ENCODE measurements at places on chromosomes 1 and 21. TPM values are rescaled to one million over a fixed set of nuclear protein-coding genes. Genes with fewer than 3 reads are reported as not detected.

The PRELP gene
- total RNA-seq = 54.5 TPM

The C1orf87 gene
- total RNA-seq = not detected

The MAST2 gene
- 52.1 TPM for total RNA-seq

The HCRTR1 gene
- not detected for total RNA-seq

The SPATC1L gene
- 12.5 TPM for total RNA-seq

DNA sequence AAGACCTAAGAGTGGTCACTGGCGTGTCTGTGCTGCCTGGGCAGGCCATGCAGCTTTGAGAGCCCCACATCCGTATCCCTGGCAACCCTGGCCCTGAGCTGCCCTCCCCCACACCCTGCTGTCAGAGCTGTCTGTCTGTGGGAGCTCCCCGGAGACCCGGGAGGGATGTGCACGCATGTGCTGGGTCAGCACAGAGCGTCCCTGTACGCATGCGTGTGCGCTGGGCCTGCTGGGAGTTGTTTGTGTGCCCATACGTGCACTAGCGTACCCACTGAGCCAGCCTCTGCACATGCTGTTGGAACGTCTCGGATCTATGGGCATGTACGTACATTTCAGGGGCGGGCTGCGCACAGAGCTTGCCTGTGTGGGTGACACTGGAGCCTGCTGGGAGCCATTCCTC lies 89.3 kb downstream of the EPHB2 start:
- no peak for DNase-seq

DNA sequence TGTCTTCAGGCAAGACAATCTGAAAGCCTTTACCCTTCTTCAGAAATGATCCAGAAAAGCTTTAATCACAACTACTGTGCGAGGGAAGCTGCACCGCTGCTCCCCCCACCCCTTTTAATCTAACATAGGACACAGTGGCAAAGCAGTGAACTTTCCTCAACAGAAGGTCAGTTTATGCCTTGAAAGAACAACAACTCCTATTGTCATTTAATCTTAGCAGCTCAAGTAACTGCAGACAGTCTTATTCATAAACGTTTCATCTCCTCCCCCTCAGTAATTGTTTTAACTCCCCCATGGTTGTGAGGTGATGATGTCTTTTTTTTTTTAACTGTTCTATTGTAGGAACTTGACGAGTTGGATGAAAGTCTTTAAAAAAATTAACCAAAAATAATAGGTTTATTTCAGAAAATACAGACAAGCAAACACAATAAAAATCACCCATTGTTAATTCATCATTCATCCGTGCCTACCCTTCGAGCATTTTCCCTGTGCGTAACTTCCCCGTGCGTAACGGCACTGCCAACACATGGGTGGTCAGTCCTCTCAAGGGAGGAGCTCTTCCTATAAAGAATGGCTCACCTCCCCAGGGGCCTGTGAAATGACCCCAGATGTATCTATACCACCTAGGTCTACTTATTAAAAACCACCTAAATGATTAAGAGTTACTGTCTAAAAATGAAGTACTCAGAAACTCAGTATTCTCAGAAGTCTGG lies 3.3 kb upstream of the ADAR start:
- DNase-seq = no peak

DNA sequence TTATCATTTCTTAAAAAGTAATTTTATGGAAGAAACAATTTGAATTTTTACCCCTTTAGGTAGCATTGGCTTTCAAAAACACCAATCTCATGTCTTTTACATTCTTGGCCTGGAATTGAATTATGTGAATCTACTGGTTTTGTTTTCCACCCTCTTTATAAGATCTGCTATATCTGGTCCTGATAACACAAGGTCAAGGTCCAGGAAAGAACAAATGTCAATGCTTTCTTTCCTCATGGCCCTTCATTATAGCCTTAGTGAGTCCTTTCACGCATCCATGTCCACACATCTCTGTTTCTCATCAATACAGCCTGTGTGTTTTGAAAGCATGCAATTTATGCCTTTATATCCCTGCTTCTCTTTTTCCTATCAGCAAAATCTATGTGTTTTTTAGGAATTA lies 24.0 kb upstream of the DR1 start:
- DNase-seq = no peak

- peak; percentile 69 for DNase-seq
Observed at GRCh38 chr1:98661544-98662355, at the start of gene SNX7. Gene SNX7 (plus strand): TSS chr1:98661721. CDS start chr1:98661732, 11 bp downstream.

DNA sequence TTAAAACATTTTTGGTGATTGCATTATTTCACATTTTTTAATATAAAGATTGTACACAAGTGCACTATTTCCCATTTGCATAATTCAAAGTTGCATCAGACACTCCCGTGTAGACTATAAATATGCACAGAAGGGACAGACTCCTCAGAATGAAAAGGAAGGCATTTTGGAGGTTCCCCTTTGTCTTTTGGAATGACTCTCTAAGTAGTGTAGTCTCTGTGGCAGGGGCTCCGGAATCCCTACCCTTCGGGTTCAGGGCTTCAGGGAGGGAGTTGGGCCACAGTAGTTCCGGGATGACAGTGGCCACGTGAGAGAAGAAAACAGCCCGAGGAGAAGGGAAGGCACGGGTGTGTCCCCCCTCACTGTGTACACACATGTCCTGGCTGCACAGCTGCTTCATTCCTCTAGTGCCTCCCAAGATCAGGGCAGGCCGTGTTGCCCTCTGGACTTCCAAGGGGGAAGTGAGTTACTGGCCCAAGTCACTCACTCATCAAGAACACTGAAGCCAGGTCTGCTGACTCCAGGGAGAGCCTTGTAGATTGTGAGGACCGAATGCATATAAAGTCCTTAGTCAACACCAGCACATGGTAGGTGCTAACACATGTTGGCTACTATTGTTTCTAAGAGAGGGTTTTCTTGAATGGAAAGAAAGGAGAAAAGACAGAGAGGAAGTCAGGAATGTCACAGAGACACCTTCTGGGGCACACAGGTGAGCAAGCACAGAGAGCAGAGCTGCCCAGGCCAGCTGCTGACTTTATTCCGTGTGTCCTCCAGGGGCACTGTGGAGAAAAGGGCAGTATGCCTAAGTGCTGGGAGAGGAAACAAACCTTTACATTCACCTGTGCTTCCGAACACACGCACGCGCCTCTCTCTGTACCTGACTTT lies 39.8 kb downstream of the LHX4 start:
- peak; percentile 61 for DNase-seq

DNA sequence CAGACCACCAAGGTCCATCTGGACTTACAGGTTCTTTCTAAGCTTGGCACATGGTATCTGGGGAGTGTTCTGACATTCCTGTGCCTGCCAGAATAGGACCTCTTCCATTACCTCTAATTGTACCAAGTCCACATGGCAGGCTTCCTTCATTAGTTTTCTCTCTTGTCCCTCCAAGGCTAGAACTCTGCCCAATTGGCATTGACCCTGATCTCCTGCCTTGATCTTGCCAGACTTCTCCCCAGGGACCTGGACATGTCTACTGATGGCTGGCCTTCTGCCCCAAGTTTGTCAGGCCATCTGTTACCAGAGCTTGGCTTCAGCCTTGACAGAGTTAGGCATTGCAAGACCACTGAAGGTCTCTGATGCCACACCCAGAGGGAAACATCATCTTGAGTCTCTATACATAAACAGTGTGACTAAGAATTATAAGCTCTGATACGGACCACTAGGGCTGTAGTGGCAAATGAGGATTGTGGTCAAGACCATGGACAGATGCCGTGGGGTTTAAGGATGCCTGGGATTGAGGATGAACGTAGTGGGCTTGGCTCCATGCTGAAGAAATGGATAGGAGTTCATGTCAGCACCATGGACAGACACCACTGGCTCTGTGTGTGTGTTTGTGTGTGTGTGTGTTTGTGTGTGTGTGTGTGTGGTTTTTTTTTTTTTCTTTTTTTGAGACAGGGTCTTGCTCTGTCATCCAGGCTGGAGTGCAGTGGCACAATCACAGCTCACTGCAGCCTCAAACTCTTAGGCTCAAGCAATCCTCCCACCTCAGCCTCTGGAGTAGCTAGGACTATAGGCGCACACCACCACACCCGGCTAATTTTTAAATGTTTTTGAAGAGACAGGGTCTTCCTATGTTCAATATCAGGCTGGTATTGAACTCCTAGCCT lies 19.5 kb upstream of the PSMB2 start:
- no peak for DNase-seq

DNA sequence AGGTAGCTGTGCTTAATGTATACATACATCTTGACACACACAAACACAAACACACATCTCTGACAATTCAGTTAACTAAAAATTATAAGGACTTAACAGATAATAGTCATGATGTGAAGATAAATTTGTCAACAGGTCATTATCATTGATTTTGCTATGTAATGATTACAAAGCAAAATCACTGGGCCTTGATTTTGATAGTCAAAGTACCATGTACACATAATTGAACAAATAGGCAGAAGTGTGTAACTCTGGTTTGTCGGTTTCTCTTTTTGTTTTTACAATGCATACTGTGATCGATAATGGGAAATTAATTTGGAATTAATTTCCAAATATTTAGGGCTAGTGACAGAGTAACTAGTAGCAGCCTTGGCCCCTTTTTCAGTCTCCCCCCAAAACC lies 30.8 kb downstream of the PTBP2 start:
- no peak for DNase-seq

GRCh38 chr1:107952989-107953388 lies 12.0 kb downstream of the VAV3 start:
- DNase-seq = no peak

- no peak for DNase-seq
Observed at GRCh38 chr1:52386458-52386857, 17.8 kb downstream of the ORC1 start.

- no peak for DNase-seq
Observed at GRCh38 chr1:158274797-158275196, 14.9 kb upstream of the CD1C start.

Measured in right atrium auricular region (tissue), 2 donors.